ENCODE measurements at places on chromosomes 4 and X. TPM values are rescaled to one million over a fixed set of nuclear protein-coding genes. Genes with fewer than 3 reads are reported as not detected.

The WDR45 gene
- 100 TPM for total RNA-seq

The MAOB gene
- not detected for total RNA-seq

The NLRP2B gene
- total RNA-seq: not detected

The IDUA gene
- total RNA-seq: 67.4 TPM

The TEC gene
- total RNA-seq: 8.3 TPM

The AMTN gene
- total RNA-seq: not detected

The DDX3X gene
- total RNA-seq: 289 TPM

The AREG gene
- 4.6 TPM for total RNA-seq

The MAGEC1 gene
- not detected for total RNA-seq

The WDR44 gene
- 24.4 TPM for total RNA-seq

The GLOD5 gene
- not detected for total RNA-seq

The MAGEB17 gene
- total RNA-seq: not detected

The CENPVL1 gene
- total RNA-seq: not detected

The SLC9B1 gene
- 2.1 TPM for total RNA-seq

The NSG1 gene
- not detected for total RNA-seq

The FAM149A gene
- not detected for total RNA-seq

The TRMT10A gene
- 4.5 TPM for total RNA-seq

The PRDM8 gene
- total RNA-seq: 30.1 TPM

The LRAT gene
- not detected for total RNA-seq

The MGARP gene
- not detected for total RNA-seq

The KLF8 gene
- total RNA-seq: 42.7 TPM

The MAGEA2B gene
- not detected for total RNA-seq

The GLRA3 gene
- total RNA-seq: 0.22 TPM

The NWD2 gene
- not detected for total RNA-seq

The SLIT2 gene
- total RNA-seq: not detected

The PRR32 gene
- not detected for total RNA-seq

The GAGE12D gene
- not detected for total RNA-seq

The PJA1 gene
- total RNA-seq: 25.7 TPM

The TBC1D25 gene
- 24.6 TPM for total RNA-seq

The OPHN1 gene
- 0.15 TPM for total RNA-seq

The TRIM75 gene
- total RNA-seq: not detected

The MUC7 gene
- not detected for total RNA-seq

The DCLK2 gene
- 2.4 TPM for total RNA-seq

The PRAF2 gene
- 19.0 TPM for total RNA-seq

The RHOXF2B gene
- total RNA-seq: not detected

The H2BW2 gene
- not detected for total RNA-seq

The DUSP9 gene
- total RNA-seq: not detected

The CRMP1 gene
- 0.10 TPM for total RNA-seq

The KLHL4 gene
- not detected for total RNA-seq

The TSPAN7 gene
- total RNA-seq: not detected

The UGT8 gene
- 24.0 TPM for total RNA-seq

The UGT2B15 gene
- not detected for total RNA-seq

The PUDP gene
- 13.1 TPM for total RNA-seq

Measured in B cell (primary cell).